SW480 (cell line): ENCODE measurements at places on chromosomes 7 and 10.

DNA sequence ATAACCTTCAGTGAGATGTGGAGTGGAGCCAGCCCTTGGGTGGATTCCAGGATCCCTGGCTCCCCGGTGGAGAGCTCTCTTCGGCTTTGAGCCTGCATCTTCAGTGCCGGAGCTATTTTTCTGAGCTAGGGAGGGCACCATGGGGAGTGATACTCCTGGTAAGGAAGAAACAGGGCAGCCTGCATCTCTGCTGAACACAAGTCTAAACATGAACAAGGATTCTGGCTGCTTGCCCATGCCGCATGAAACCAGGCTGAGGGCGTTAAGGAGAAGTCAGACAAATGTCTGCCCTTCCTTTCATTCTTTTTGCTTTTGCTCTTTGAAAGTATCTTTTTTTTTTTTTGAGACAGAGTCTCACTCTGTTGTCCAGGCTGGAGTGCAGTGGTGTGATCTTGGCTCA, 60.4 kb downstream of the EVX1 start:
- DNase-seq = no peak

GRCh38 chr7:108234971-108235450, 104.8 kb upstream of the LAMB4 start:
- DNase-seq = no peak

GRCh38 chr10:80094231-80094630, 15.8 kb downstream of the TMEM254 start:
- DNase-seq = no peak

DNA sequence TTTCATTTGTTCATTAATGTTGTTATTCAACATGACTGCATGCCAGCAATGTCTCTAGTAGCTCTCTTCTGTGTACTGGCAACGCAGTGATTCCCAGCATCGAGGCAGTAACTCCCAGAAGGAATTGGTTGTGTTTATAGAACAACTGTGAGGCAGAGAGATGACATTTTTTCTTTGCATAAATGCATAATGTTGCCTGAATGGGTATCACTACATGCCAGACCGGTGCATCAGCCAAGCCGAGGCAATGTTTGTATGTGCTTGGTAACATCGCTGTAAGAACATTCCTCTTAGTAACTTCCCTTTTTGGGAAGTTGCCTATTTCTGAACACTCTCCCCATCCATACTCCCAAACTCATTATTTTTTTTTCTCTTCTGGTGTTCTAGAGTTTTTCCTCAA, 182.9 kb downstream of the HTR7 start:
- no peak for DNase-seq

DNA sequence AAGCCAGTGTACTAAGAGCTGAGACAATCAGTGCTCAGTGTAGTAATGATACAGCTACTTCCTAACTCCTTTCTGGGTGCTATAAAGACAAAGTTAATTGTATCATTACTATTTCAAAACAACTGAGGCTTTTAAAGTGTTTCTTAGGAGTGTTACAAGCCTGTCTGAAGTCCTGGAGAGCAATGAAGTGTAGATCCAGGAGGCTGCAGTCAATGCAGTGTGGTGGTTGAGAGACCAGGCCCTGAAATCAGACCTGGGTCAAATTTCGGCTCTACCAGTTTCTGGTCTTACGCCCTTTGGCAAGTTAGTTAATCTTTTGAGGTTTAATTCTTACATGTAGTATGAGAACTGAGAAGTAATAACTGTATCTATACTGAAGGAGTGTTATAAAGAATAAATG, 387.0 kb downstream of the SDK1 start:
- no peak for DNase-seq

DNA sequence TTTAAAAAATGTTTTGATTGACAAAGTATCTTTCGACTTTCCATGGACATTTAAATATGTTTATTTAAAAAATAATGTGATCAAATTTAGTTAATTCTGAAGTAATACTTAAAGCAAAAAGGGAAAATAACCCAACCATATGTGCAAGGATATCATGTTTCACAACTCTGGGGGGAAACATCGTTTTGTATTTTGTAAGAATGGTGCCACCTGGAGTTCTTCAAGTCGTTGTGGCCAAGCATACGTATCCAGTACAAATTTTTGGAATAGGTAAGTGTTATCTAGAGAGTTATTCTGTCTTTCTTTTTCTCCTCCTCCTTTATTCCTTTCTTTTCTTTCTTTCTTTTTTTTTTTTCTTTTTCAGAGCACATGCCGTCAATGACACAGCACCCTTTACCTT, 176.2 kb upstream of the CSTF2T start:
- no peak for DNase-seq

DNA sequence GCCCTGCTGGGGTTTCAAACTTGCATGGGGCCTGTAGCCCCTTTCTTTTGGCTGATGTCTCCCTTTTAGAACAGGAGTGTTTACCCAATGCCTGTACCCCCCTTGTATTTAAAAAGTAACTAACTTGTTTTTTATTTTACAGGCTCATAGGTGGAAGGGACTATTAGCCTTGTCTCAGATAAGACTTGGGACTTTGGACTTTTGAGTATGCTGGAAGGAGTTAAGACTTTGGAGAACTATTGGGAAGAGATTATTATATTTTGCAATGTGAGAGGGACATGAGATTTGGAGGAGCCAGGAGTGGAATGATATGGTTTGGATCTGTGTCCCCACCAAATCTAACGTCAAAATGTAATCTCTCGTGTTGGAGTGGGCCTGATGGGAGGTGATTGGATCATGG, 314.9 kb upstream of the SP8 start:
- no peak for DNase-seq

DNA sequence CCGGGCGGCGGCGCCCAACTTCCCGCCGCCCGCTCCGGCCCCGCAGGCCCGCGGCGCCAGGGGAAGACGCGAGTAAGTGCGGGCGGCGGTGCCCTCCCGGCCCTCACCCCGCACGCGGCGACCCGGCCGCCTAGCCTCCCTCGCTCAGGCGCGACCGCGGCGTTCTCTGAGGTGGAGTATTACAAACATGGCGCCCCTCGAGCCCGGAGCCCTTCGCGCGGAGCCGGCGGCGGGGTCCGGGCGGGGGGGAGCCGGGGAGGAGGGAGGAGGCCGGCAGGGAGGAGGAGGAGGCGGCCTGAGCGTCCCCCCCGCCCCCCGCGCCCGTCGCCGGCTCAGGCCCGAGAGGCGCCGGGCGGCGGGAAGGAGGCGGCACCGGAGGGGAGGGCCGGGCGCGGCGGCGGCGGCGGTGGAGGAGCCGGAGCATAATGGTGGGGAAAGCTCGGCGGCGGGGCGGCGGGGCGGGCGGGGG, at the start of gene ZMYND11:
ZMYND11 (plus strand) TSS at position 324 of the 469 bp plus-strand sequence. CDS start 44,558 bp downstream, outside the sequence.
- DNase-seq = no peak

- no peak for DNase-seq
Observed at GRCh38 chr10:14949291-14949690, 4.6 kb downstream of the DCLRE1C start.

DNA sequence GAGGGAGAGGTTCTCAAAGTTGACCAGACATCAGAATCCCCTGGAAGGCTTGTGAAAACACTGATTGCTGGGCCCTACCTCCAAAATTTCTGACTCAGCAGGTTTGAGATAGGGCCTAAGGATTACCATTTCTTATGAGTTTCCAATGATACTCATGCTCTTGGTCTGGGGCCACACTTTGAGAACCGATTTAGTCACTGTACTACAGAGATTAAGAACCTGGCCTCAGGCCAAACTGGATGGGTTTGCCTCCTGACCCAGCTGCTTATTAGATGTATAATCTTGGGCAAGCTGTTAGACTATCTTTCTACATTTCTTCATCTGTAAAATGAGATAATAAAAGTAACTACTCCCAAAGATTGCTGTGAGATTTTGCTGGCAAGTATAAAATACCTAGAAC, 77.1 kb upstream of the SCIN start:
- no peak for DNase-seq

- peak; percentile 52 for DNase-seq
Observed at GRCh38 chr10:97849687-97850402, at the start of gene GOLGA7B. Gene GOLGA7B (plus strand): TSS chr10:97849843. CDS start chr10:97850304, 461 bp downstream.
